Endodermal cell (in vitro differentiated cells): ENCODE measurements at places on chromosomes 7 and 10. TPM values are rescaled to one million over a fixed set of nuclear protein-coding genes. Genes with fewer than 3 reads are reported as not detected.

DNA sequence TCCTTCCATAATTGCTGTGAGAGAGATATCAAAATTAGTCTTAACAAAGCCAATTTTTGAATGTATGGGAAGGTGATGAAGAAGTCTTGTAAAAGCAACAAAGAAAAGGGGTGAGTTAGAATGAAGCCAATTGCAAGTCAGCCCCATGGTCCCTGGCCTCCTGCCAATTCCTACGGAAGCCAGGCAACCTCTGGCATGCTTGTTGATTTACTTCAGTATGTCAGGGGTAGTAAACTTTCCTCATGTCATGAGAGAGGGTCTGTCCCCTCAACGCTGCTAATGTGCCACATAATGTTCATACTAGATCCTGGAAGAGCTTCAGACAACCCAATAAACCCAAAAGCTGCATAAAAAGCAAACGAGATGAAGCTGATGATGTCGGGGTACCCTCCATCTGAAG, 159.1 kb upstream of the YAE1 start:
- H3K4me3 ChIP-seq = no peak overlapping the region
- H3K27me3 ChIP-seq = no peaks in the 10 kb centered on the region
- DNase-seq = no peak

DNA sequence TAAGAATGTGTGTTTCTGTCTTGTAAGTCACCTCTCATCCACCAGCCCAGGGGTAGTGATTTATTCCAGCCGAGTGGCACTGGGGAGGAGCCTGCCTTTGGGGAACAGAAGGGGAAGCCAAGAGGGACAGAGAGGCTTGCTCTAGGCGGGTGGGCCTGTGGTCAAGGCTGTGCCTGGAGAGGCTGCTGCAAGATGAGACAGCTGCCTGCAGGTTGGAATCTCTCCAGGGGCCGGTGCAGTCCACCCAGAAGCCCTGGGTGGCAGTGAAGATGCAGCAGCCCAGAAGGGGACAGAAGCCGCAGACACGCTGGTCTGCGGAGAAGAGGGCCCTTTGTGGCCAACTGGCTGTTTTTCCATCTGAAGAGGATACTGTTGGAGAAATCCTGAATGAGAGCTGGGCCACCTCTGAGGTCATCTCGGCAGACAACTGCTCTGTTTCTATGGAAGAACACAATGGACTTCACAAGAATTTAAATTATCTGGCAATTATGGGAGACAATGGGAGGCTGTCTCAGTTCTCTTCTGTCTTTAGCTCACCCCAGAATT, 175.7 kb downstream of the GFRA1 start:
- peaks cover 9% of the 10 kb centered on the region for H3K4me1 ChIP-seq
- no peak overlapping the region for H3K4me3 ChIP-seq
- DNase-seq = peak; percentile 51
- peak overlapping the region; percentile 14 for H3K27ac ChIP-seq
- no peaks in the 10 kb centered on the region for H3K36me3 ChIP-seq

DNA sequence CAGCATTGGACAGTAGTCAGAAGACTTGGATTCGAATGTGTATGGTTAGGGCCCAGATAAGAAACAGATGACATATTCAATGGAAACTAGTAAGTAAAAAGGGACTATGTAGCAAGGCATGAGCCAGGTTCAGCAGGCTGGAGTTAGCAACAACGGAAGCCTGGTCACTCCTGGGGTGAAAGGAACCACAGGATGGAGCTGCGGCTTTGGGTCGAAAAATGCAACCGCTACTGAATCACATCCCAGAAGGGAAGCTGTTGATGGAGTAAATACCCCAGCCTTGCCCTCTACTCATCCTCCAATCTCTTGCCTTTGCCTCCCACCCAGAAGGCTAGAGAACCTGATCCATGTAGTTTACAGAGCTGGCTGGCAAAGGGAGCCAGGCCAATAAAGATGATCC, 37.5 kb upstream of the EGR2 start:
- H3K4me3 ChIP-seq = no peak overlapping the region
- no peaks in the 10 kb centered on the region for H3K36me3 ChIP-seq
- no peaks in the 10 kb centered on the region for H3K27me3 ChIP-seq
- H3K4me1 ChIP-seq = no peaks in the 10 kb centered on the region
- no peak overlapping the region for H3K27ac ChIP-seq

DNA sequence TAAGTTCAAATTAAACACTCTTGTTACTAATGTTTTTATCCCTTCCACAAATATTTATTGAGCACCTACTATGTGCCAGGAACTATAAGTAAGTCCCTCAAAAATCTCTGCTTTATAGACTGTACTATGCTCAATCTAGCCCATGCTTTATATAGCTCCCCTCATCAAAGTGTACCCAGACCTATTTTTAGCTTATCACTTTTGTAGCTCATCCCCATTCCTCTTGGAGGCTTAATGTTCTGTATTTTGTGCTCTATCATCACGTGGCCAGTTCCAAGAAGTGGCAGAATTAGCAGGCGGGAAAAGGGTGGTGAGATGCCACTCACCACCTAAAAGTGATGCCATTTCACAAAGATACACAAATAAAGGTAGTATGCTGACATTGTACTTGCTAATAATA, 138.1 kb upstream of the BET1 start:
- no peak overlapping the region for H3K27ac ChIP-seq
- H3K4me1 ChIP-seq = no peaks in the 10 kb centered on the region
- no peak for DNase-seq
- H3K27me3 ChIP-seq = no peaks in the 10 kb centered on the region
- H3K4me3 ChIP-seq = no peak overlapping the region
- H3K36me3 ChIP-seq = no peaks in the 10 kb centered on the region

GRCh38 chr10:75367021-75367487, 34.5 kb downstream of the ZNF503 start:
- H3K36me3 ChIP-seq = no peaks in the 10 kb centered on the region
- H3K27me3 ChIP-seq = no peaks in the 10 kb centered on the region
- DNase-seq = no peak
- H3K27ac ChIP-seq = peak overlapping the region; percentile 75
- no peaks in the 10 kb centered on the region for H3K4me1 ChIP-seq

GRCh38 chr7:28069807-28070206, 110.8 kb downstream of the JAZF1 start:
- H3K36me3 ChIP-seq = no peaks in the 10 kb centered on the region
- no peak overlapping the region for H3K27ac ChIP-seq
- H3K4me3 ChIP-seq = no peak overlapping the region
- no peak for DNase-seq
- H3K27me3 ChIP-seq = no peaks in the 10 kb centered on the region
- no peaks in the 10 kb centered on the region for H3K4me1 ChIP-seq

GRCh38 chr10:72808001-72808400, 85.5 kb upstream of the OIT3 start:
- no peak overlapping the region for H3K4me3 ChIP-seq
- no peaks in the 10 kb centered on the region for H3K36me3 ChIP-seq
- no peaks in the 10 kb centered on the region for H3K4me1 ChIP-seq
- DNase-seq = no peak
- H3K27me3 ChIP-seq = no peaks in the 10 kb centered on the region
- H3K27ac ChIP-seq = no peak overlapping the region

The ARPC1B gene
- total RNA-seq = 36.5 to 73.9 TPM (median 64.3 TPM) in 3 replicates

DNA sequence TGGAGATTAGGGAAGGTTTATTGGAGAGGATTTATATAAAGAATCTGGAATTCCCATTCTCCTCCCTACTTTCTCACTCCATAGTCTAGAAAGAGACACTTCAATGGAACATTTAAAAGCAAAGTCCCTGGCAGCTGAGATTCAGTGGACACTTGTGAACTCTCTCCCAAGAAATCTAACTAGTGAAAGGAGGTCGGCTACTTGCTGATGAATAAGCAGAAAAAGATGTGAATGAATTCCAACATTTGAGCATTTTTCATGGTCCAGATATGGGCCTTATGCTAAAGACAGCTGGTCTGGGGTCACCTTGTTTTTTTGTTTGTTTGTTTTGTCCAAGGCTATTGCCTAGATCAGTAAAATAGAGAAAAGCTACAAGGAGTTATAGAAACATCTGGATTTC, 141.1 kb upstream of the LRRTM3 start:
- H3K27me3 ChIP-seq = no peaks in the 10 kb centered on the region
- no peak overlapping the region for H3K4me3 ChIP-seq
- DNase-seq = no peak
- no peak overlapping the region for H3K27ac ChIP-seq

- peaks cover 12% of the 10 kb centered on the region for H3K27me3 ChIP-seq
- no peak overlapping the region for H3K4me3 ChIP-seq
- peak; percentile 52 for DNase-seq
- H3K36me3 ChIP-seq = no peaks in the 10 kb centered on the region
Measured at GRCh38 chr7:51321961-51322515, 5.4 kb upstream of the COBL start.

The CYP2C19 gene
- 0.22 TPM in 1 of 2 replicates, not detected in the other for total RNA-seq

- H3K36me3 ChIP-seq = no peaks in the 10 kb centered on the region
- H3K4me1 ChIP-seq = no peaks in the 10 kb centered on the region
- no peak overlapping the region for H3K27ac ChIP-seq
- H3K27me3 ChIP-seq = no peaks in the 10 kb centered on the region
- H3K4me3 ChIP-seq = no peak overlapping the region
- no peak for DNase-seq
Measured at GRCh38 chr10:91096274-91096673, 124.2 kb upstream of the PCGF5 start.

- no peaks in the 10 kb centered on the region for H3K27me3 ChIP-seq
- H3K4me3 ChIP-seq = no peak overlapping the region
- H3K4me1 ChIP-seq = peaks cover 11% of the 10 kb centered on the region
- H3K27ac ChIP-seq = no peak overlapping the region
- H3K36me3 ChIP-seq = no peaks in the 10 kb centered on the region
- peak; percentile 85 for DNase-seq
Measured at GRCh38 chr10:71268247-71268691, 50.8 kb upstream of the SLC29A3 start.

The RGR gene
- total RNA-seq = not detected in 2 replicates

The PARD3 gene
- total RNA-seq = 71.6 and 74.6 TPM in 2 replicates

GRCh38 chr10:71521504-71522441, 125.1 kb downstream of the CDH23 start:
- no peaks in the 10 kb centered on the region for H3K27me3 ChIP-seq
- no peaks in the 10 kb centered on the region for H3K36me3 ChIP-seq
- no peaks in the 10 kb centered on the region for H3K4me1 ChIP-seq
- H3K27ac ChIP-seq = no peak overlapping the region
- H3K4me3 ChIP-seq = no peak overlapping the region

The CRYGN gene
- total RNA-seq = 2.1 to 3.9 TPM (median 2.3 TPM) in 3 replicates

The SPDYE3 gene
- total RNA-seq = not detected in 3 replicates

DNA sequence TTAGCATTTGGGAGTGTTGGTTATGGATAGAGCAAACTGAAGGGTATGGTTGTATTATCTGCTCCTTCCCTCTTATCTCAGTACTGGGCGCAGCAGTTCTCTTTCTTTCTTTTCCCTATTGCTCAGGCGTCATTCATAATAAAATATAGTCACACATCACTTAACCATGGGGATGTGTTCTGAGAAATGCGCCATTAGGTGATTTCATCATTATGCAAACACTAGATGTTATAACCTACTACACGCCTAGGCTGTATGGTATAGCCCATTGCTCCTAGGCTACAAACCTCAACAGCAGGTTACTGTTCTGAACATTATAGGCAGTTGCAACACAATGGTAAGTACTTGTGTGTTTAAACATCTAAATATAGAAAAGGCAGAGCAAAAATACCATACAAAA, 401.7 kb downstream of the EXOC4 start:
- H3K27me3 ChIP-seq = no peaks in the 10 kb centered on the region
- H3K4me3 ChIP-seq = no peak overlapping the region
- no peak for DNase-seq
- H3K4me1 ChIP-seq = no peaks in the 10 kb centered on the region
- no peak overlapping the region for H3K27ac ChIP-seq

DNA sequence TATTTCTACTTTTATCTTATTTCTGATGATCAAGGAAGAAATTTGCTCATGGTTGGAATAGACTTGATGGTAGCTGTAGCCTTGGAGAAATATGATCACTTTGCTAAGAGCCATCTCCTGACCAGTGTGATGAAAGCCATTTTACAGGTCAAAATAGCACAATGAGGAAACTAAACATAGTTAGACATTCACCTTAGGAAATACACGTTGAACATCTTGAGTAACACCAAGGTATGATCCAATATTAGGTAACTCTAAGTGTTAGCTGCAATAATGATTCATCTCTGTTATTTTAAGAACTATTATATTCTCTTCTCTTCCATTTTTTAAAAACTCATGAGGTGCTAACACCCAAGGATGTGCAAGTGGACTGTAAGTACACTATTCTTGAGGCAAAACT, 328.0 kb downstream of the PLXDC2 start:
- H3K27ac ChIP-seq = no peak overlapping the region
- no peak for DNase-seq
- H3K4me1 ChIP-seq = peaks cover 4% of the 10 kb centered on the region

DNA sequence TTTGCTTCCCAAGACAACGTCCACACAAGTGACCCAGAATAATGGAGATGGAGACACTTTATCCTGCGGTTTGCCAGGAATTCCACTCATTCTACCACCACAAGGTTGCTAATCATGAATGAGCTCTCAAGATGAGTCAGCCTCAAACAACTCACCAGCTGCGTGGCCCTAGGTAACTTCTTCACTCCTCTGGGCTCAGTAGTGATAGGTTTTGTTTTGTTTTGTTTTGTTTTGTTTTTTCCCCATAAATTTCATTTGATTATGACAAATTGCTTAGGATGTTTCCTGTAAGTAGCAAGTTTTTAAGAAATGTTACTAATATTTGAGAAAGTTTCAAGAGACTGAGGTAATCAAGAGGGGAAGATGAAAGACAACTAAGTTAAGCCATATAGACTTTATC, 286.8 kb downstream of the PARD3 start:
- H3K27ac ChIP-seq = peak overlapping the region; percentile 49
- no peaks in the 10 kb centered on the region for H3K36me3 ChIP-seq
- H3K27me3 ChIP-seq = no peaks in the 10 kb centered on the region
- peaks cover 16% of the 10 kb centered on the region for H3K4me1 ChIP-seq
- H3K4me3 ChIP-seq = peak overlapping the region; percentile 72
- DNase-seq = peak; percentile 84

The TBX20 gene
- total RNA-seq = 17.6 to 21.3 TPM (median 18.6 TPM) in 3 replicates

DNA sequence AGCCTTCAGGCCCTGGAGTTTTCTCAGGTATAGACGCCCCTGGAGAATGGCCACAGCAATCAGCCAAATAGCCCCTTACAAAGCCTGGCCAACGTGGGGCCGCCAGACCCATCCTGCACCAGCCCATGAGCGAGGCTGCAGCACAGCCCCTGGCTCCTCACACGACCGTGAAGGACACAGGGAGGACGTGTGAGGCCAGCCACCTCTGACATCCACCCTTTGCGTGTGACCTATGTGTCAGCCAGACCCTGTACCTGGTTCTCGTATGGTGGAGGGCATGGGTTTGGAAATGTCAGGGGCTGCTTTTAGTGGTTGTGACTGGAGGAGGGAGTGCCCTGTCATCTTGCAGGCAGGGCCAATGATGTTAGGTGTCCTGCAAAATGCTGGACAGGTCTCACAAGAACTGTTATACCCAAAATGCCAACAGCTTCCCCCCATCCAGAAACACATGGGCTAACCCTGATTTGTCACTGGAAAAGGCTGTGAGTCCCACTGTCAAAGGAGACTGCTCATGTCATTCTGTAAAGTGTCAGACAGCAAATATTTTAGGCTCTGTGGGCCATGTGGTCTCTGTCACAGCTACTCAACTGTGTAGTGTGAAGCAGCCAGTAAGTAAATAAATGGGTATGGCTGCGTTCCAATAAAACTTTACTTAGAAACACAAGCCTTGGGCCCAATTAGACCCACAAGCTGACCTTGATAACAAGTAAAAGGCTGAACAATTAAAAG, 30.0 kb downstream of the NOD1 start:
- H3K36me3 ChIP-seq = no peaks in the 10 kb centered on the region
- no peak for DNase-seq
- no peak overlapping the region for H3K27ac ChIP-seq
- H3K27me3 ChIP-seq = no peaks in the 10 kb centered on the region

The UCN3 gene
- not detected in 3 replicates for total RNA-seq

- H3K36me3 ChIP-seq = no peaks in the 10 kb centered on the region
- no peak for DNase-seq
- no peaks in the 10 kb centered on the region for H3K27me3 ChIP-seq
- H3K27ac ChIP-seq = no peak overlapping the region
- H3K4me3 ChIP-seq = no peak overlapping the region
Measured at GRCh38 chr10:109698882-109699664, 224.2 kb downstream of the XPNPEP1 start.

The CLEC2L gene
- 1.5 and 2.3 TPM in 2 replicates for total RNA-seq
